ENCODE measurements at places on chromosomes 2 and 18.

DNA sequence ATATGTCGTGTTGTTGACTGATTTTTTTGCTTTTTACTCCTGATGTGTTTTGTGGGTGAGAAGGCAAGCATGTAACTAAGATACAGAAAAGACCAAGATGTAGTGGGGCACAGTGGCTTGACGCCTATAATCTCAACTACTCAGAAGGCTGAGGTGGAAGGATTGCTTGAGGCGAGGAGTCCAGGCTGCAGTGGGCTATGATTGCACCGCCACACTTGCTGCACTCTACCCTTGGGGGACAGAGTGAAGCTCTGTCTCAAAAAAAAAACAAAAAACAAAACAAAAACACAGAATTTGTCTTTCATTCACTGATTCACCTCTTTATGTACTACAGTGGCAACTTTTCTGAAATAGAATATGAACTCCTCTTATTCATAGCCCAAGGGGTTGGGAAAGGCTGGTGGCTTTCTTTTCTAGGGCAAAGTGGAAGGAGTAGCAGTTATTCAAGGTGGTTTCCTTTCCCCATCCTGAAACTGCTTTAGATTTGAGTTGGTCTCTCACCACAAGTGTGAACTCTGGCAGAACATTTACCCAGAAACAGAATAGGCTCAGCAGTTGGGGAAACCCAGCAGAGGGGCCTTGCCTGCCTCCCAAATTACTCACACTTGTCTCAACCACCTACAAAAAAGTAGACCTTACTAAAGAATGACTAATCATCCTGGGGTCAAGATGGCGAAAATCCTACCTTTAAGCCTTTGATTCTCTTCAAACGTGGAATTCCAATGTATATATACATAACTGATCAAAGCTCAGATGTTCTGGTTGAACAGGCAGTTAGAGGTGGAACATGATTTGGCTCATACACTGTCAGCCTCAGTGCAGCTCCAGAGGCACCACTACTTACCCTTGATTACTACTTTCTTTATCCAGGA lies 6.5 kb downstream of the TANK start:
- DNase-seq, result no peak

GRCh38 chr2:128548461-128548891 lies 229.8 kb upstream of the HS6ST1 start:
- no peak for DNase-seq

GRCh38 chr2:169363560-169364150 lies 1.3 kb upstream of the LRP2 start:
- DNase-seq, result peak; percentile 55

DNA sequence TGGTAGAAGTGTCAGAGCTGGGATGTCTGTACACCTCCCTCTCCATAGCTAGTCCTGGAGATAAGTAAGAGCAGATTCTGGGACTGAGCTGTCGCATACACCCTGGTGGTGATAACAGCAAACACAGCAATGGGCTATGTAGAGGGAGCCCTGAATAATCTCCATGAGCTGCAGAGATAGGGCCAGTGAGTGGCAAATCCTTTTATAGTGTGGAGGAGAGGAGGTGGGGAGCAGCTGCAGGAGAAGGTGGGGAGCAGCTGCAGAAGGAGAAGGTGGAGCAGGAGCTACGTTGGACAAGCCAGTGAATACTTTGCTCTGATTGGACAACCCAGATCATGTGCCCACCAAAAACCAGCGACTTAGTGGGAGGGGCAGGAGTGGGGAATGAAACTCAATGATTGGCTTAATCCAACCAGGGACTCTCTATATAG lies 85.5 kb downstream of the TMEM247 start:
- no peak for DNase-seq

DNA sequence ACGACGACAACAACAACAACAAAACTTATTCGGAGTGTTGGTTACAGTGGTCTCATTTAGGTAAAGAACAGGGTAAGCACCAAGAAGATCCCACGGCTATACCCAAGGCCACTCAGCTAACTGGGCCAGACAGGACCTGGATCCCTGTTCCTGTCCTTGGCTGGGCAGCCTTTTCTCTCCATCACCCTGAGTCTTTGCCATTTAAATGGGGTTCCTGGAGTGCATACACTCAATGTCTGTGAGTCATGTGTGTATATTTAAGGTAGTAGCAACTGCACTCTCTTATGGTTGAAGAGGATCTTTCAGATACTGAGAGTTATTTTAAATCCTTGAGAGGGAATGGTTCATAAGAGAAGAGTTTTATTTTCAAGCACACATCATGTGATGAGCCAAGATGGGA lies 35.3 kb downstream of the ADCYAP1 start:
- DNase-seq, result no peak

DNA sequence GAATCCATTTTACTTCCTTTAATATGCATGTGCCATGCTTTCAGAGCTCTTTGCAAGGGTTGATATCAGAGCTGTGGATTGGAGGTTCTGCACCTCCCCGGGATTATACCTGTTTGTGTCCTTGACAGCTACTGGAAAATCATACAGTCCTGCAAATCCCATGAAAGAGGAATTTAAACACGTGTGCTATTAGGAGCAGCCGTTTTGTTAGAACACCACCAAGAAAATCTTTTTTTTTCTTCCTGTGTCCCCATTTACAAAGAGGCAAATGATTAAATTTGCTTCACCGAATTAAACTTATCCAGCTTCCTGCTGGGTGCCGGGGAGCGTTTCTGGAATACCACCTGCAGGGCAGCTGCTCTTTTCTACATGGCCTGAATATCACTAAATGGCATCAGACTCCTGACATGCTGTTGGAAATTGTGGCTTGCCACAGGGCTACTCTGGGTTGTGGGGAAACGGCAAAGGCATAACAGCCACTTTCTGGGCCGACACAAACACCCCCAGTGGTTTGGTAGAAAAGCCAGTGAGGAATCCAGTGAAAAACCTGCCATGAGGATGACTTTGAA lies 23.4 kb upstream of the SOX11 start:
- DNase-seq, result no peak

GRCh38 chr2:28997847-28998735 lies 17.0 kb downstream of the TOGARAM2 start:
- no peak for DNase-seq

GRCh38 chr2:62013641-62014040 lies 108.2 kb downstream of the COMMD1 start:
- no peak for DNase-seq

DNA sequence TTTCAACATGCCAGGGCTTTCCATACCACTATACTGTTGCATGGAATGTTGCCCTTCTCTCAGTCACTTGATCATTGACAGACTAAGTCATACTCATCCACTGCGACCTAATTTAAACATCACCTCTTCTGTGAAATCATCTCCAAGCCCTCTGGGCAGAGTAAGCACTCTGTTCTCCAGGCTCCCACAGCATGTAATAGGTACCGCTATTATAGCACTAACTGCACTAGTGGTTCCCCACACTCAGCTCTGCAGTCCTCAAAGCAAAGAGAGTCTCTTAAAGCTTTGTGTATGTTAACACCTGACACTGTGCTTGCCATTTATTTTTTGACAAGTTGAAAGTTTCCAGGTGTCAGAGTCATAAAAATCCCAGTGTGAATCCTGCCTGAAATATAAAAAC lies 947.2 kb downstream of the ERBB4 start:
- no peak for DNase-seq

DNA sequence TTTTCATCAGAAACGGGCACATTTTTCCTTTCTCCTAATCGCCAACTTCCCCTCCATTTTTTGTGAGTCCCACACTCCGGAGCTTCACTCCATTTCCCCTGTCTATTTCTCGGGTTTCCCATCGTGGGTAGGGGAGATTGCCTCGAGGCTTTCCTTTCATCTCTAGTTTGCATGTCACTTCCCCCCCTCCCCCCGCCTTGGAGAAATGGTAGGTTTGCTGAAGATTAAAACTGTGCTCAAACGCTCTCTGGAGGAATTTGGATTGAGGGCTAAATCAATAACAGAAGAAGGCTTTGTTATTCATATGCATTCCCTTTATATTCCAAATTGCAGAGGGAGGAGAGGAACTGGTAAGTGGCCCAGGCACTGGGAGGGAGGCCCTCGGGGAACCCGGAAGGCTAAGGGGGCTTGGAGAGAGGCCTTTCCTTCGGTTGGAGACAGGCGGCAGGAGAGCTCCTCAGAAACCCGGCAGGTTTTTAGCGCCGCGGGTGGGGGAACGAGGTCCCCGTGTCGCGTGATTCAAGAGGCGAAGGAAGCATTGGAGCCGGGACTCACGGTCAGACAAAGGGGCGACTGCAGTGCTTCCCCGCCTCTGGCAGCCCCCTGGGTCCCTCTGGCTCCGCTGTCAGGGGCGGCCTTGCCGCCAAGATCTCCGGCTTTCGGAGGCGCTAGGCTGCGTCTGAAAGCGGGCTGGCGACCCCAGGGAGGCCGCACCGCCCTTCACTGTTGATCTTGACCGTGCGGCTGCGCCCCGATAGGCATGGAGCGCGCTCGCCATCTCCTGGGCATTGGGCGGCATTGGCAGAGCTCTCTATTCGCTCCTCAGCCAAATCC lies 2.4 kb upstream of the HOXD12 start:
- peak; percentile 63 for DNase-seq

DNA sequence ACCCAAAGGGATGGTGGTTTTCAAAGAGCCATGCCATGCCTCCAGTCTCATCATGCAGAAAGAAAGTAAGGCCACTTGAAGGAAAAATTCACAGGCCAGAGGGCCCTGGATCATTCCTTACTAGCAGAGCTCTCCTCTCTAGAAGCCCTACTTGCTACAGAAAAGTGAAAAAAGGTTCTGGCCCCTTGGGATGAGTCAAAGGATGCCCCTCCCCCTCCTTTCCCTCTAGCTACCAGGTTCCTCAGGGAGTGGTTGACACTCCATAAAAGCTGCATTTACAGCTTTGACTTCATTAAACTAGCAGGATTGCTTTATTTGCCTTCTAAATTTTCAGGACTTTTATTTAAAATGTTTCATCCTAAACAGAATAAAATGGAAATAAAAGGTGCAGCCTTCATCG lies 21.2 kb downstream of the OSR1 start:
- DNase-seq, result no peak

DNA sequence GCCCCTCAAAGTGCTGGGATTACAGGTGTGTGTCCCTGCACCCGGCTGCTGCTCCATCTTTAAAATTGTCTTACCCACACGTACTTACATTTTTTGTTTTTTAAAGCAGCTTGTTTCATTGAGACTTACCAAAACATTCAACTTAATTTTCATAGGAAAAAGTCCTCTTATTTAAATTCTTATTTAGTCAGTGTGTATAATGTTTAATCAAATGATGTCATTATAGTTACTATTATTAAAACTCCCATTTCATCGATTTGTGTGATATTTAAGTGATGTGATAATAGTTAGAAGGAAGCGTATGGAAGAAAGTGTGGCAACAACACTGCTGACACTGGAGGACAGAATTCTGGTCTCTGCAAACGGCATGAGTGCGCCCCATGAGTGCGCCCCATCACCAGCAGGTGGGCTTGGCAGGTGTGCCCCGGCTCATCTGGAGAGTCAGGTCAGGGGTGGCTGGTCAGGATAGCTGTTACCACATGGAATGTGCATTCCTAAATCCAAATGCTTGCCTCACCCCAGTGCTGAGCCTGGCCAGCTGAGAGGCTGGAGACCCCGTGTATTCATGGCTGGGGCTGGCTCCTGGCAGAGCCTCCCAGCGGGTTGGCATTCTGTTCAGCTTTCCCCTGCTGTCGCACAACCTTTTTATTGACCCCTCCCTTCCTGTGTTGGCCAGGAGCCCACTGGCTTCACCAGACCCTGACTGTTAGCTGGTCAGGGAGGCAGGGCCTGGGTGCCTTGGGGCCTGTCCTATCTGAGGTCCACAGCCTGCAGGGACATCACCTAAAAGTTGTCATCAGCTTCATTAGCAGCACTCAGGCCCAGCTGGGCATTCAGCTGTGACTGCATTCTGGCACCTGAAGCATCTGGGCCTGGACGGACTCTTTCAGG lies 79.7 kb downstream of the AGAP1 start:
- DNase-seq, result no peak

- no peak for DNase-seq
These were observed 1.1 kb upstream of the BOLL start for GRCh38 chr2:197786010-197786877.

GRCh38 chr18:53526101-53526870 lies 698.2 kb downstream of the MBD2 start:
- DNase-seq, result no peak

DNA sequence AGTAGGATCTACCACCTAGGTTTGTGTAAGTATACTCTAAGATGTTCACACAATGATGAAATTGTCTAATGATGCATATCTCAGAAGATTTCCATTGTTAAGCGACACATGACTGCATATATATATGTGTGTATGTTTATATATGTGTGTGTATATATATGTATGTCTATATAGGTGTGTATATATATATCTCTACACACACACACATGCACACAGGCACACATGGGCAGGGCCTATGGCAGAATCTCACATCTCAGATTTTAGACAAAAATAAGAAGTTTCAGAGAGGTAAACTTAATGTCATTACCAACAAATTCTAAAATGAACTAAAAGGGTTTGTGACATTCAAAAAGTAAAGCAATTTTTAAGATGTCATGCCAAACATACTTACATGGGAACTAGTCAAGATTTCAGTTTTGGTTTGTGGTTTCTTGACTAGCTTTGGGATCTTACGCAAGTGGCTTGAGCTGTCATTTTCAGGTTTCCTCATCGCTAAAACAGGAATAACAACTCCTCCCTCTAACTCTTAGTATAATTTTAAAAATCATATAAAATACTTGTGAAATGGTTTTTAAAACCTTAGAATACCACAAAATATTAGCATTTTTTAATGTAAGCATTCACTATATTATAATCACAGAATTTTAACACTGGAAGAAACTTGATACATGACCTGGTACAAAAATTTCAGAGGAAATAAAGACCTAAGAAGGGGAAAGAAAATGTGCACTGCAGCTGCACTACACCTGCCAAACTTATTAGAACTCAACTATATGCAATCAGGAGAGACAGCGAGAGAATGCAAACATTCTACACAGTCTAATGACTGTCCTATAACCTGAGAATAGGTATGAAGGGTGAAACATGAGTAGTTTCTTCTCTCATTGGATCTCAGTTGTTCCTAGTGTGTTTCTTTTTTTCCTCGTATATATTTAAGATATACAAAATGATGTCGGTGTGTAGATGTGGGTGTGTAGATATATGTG lies 75.7 kb downstream of the TTC21B start:
- no peak for DNase-seq

- no peak for DNase-seq
These were observed 145.6 kb downstream of the ANKRD44 start for GRCh38 chr2:197165020-197165419.

- DNase-seq, result no peak
These were observed 1110.6 kb upstream of the ACVR2A start for GRCh38 chr2:146734042-146734820.

All from dorsolateral prefrontal cortex (tissue), 122 donors.